Fibroblast of skin of back (primary cell): ENCODE measurements at places on chromosomes 16 and 17.

DNA sequence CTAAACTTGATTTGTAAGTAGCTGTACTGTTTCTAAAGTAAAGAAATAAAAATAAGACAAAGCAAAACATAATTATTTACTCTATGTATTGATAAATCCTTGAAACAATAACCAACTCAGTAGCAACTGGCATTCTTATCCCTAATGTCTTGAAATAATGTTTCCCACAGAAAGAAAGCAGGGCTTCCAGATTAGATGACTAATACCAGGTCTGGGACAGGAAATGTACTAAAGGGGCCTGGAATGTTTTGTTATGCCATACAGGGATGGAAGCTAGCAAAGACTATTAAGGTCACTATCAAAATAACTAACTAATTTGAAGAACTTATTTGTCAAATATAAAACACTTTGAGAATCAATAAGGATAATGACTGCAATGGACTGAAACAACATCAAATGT is 82.1 kb downstream of the CFDP1 start:
- DNase-seq = peak; percentile 91

GRCh38 chr17:47726796-47727703 is 6.0 kb upstream of the TBX21 start:
- no peak for DNase-seq

DNA sequence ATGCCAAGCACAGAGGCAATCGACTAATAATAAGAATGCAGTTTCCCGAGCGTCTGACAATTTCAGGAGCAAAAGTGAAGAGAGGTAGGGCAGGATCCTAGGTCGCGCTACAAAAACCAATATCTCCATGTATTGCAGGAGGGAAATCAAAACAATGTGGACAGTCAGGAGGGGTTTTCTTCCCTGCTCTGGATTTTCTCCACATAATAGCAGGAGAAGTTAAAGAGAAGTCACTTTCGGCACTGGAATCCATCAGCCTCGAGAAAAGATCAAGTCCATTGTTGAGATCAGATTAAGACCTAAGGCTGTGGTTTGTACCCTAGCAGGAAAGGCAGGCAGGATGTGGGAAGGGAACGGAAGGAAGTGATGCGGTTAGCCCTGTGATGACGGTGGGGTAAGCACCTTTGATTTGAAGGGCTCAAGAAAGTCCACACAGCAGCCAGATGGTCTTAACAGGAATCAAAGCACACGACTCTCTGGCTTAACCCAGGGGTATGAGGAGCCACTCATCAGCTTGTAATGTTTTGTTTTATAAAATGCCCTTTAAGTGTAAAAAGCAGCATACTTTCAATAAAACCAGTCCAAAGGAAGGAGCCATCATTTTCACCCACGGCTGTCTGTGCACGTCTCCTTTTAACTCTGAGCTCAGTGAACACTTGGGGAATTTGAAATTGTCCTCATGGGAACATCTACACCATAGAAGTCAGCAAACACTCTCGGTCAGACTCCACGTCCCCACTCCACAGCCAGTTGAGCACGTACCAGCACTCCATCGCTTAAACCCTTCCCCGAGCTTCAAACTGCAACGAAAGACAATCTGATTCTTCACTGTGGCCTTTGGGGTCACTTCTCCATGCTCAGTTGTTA is 15.8 kb upstream of the AKTIP start:
- DNase-seq = peak; percentile 50

DNA sequence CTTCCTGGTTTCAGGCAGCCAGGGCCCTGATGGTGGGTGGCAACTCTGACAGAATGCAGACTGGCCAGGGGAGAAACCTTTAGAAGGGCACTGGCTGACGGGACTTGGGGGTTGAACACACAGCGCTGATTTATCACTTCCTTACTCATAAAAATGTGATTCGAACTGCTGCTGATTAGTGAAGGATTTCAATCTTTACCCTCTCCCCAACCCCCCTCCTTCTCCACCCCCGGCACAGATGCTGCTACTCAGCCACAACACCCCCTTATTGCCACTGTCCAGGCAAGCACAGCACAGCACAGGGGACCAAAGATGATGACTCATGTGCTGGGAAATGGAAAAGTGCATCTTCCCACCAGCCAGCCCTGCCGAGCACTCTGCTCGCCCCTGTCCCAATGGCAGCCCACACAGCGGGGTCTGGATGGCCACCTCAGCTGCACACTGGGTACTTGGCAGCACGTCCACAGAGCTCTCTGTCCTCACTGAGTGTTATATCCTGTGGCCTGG is 70.1 kb downstream of the SMG6 start:
- peak; percentile 78 for DNase-seq

GRCh38 chr17:17722081-17722905 is 41.0 kb downstream of the RAI1 start:
- DNase-seq = no peak

GRCh38 chr17:11330006-11330405 is 89.0 kb downstream of the SHISA6 start:
- no peak for DNase-seq

DNA sequence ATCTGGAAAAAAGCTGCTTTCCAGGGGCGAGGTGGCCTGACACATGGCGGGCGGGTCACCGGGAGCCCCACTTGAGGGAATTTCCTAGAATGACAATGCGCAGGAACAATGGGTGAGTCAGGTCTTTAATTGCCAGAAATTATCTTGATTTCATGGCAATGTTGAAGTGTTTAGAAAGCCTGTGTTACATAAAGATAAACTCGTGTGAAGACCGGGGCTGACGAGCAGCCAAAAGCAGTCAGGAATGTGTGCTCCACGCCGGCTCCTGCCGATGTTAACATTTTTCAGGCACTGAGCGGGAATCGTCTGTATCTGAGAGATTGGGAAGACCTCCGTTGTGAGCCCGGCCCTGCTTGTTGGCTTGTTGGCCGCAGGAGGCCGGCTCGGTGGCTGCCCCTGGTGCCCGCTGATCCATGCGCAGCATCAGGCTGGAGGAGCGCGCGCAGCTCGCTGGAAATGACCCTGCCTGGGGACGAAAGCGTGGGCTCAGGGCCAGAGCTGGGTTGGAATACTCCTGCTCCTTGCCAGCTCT is 353.1 kb downstream of the FOXL1 start:
- peak; percentile 92 for DNase-seq

- DNase-seq = no peak
Observed at GRCh38 chr17:43319293-43320124, 79.3 kb upstream of the ARL4D start.

GRCh38 chr17:49455272-49455861 is 39.7 kb upstream of the NGFR start:
- peak; percentile 23 for DNase-seq

GRCh38 chr17:42553866-42554249 is 1.1 kb downstream of the HSD17B1 start:
- DNase-seq = no peak

GRCh38 chr16:85653290-85653891 is 35.4 kb downstream of the GINS2 start:
- no peak for DNase-seq

DNA sequence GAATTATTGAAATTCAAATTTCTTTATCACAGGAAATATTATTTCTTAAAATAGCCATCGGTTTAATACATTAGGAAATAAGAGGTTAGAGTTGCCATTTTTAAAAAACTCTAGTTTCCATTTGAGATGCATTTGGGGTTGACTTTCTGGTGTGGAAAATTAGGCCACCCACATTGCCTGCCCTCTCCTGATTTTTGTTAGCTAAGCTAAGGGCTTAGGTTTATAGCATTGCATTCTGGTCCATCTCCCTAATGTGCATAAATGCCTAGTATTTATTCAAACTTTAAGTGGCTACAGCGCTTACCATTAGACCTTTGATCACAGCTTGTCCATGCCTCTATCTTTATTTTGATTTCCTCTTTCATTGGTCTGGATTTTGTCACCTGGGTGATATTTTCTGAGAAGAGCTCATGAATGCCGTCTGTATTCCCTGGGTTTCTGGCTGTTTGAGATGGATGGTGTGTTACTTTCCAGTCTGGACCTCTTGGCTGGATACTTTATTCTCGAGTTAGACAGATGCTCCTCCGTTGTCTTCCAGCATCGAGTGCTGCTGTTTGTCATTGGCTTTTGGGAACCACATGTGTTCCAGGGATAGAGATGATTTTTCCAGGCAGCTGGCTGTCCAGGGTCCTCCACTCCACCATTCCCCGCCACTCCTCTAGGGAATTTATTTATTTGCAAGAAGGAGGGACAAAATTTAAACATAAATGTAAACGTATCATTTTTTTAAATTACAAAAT is 120.3 kb downstream of the KATNIP start:
- no peak for DNase-seq

- no peak for DNase-seq
Observed at GRCh38 chr17:44931376-44931775, 16.1 kb upstream of the GFAP start.

GRCh38 chr17:8153957-8154607 is 1.9 kb upstream of the PER1 start:
- peak; percentile 98 for DNase-seq

DNA sequence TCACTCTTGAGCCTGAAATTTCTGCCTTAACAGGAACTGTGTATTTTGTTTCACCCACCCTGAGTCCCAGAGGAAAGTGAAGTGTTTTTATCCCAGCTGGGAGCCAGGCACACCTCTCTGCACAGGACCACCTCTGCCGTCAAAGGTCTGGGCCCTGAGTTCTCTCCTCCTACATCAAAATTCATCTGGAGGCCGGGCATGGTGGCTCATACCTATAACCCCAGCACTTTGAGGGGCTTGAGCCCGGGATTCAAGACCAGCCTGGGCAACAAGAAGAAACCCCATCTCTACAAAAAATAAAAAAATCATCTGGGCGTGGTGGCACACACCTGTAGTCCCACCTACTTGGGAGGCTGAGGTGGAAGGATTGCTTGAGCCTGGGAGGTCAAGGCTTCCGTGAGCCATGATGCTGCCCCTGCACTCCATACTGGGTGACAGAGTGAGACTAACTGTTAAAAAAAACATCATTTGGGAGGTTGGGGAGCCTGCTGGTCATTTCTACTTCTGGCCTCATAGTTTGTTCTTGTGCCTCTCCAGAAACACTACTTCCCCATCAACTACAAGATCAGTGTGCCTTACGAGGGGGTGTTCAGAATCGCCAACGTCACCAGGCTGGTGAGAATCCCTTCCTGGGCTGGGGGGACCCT is 9.8 kb downstream of the IL34 start:
- DNase-seq = no peak

GRCh38 chr17:31649302-31649701 is 209.7 kb downstream of the COPRS start:
- DNase-seq = no peak

DNA sequence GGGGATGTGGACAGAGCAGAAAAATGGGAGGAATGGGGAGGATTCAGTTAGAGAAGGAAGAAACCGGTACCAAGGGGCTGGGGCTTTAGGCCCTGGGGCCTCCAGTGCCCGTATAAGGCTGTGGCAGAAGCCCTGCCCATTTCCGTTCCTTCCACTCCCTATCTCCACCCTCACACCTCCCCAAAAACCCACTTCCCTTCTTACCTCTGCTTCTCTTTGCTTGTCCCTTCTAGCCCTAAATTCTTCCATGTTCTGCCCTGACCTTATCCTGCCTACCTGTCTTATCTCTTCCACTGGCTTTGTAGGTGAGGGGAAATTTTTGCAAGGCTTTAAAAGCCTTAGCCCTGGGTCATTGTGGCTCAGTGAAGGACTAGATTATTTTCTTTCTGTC is 4.1 kb downstream of the RNF167 start:
- no peak for DNase-seq

DNA sequence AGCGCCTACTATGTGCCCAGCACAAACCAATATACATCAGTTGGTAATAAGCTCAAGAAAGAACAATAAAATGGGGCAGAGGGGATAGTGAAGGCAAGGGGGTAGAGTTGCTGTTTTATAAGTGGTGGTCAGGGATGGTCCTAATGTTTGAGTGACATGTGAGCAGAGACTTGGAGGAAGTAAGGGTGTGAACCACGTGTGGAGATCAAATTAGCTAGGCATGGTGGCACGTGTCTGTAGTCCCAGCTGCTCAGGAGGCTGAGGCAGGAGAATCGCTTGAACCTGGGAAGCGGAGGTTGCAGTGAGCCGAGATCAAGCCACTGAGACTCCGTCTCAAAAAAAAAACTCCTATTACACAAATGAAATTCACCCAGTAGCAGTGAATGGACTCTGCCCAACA is 56.5 kb downstream of the IRX6 start:
- DNase-seq = no peak
